ENCODE measurements at places on chromosomes 7 and 10. TPM values are rescaled to one million over a fixed set of nuclear protein-coding genes. Genes with fewer than 3 reads are reported as not detected.

DNA sequence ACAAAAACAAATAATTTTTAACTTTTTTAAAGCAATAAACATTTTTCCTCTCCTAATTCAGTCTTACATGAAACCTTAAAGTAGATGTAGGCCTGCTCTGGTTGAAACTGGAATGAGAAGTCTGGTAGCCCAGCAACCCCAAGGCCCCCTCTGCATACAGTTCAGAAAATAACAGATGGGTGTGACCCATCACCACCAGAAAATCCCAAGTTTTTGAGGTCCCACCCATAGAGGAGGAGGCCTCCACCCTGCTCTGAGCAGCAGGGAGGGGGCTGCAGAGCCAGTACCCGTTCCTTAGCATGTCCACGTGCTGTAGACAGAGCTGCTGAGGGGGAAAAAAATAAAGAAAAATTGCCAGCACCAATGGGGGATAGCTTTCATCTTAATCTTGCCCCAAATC, 122.7 kb downstream of the WNT2 start:
- no peak for DNase-seq

- peak; percentile 65 for DNase-seq
These were observed 103.7 kb upstream of the ZMIZ1 start for GRCh38 chr10:78964952-78965633.

- no peak for DNase-seq
These were observed 90.8 kb downstream of the KIAA1217 start for GRCh38 chr10:24299578-24300260.

- DNase-seq: no peak
These were observed 84.7 kb downstream of the CHST15 start for GRCh38 chr10:124008681-124009080.

GRCh38 chr7:105857009-105857952, 19.1 kb downstream of the ATXN7L1 start:
- DNase-seq: no peak

GRCh38 chr10:79149662-79150443, 81.1 kb downstream of the ZMIZ1 start:
- no peak for DNase-seq

LOXL4 gene
- not detected for total RNA-seq

DNA sequence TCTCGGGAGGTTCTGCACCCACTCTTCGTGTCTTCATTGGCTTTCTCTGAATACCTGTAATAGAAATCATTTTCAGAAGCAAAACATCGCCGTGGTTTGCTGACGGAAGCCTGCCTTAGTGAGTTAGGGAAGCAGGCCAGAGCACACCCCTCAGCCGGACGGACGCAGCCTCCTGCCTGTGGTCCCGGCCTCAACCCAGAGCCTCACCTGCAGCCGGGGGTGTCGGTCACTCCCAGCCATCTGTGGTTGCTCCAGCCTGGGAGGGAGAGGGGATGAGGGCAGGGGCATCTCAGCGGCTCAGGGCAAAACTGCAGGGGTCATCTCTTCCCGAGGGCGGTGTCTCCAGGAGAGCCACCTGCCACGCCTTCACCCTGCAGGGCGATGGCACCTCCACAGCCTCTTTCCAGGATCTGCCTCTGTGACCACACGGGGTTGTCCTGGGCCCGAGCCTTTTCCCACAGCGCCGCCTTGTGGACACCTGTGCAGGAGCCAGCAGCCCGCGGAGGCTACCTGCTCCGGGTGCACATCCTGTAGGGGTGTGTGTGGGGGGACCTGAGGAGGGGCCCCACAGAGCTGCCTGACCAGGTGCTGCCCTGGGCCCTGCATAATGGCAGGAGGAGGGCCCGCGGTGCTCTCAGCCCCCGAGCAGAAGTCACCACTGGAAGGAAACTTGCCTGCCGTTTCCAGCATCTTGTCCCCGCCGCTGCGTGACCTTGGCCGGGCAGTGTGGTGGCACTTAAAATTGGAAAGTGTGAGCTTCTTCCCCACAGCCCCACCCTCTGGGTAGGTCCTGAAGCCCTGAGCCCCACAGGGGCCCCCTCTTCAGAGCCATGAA, 21.6 kb upstream of the AP5Z1 start:
- peak; percentile 86 for DNase-seq

Measured in frontal cortex (tissue), 4 donors.